Diencephalon (tissue), 1 donor: ENCODE measurements at places on chromosomes 7 and 10. TPM values are rescaled to one million over a fixed set of nuclear protein-coding genes. Genes with fewer than 3 reads are reported as not detected.

LIPN gene
- not detected for total RNA-seq

LRRD1 gene
- 0.92 TPM for total RNA-seq

NAT16 gene
- 2.1 TPM for total RNA-seq

KLF14 gene
- 0.23 TPM for total RNA-seq

CLEC5A gene
- total RNA-seq = under 0.01 TPM

BTBD16 gene
- total RNA-seq = not detected

COL28A1 gene
- 1.4 TPM for total RNA-seq

GLI3 gene
- 5.1 TPM for total RNA-seq

MYO3A gene
- total RNA-seq = 9.7 TPM

CC2D2B gene
- 3.5 TPM for total RNA-seq

AASS gene
- 36.2 TPM for total RNA-seq

MALRD1 gene
- total RNA-seq = 5.8 TPM

MUC12 gene
- total RNA-seq = 0.23 TPM

GDF2 gene
- total RNA-seq = 0.23 TPM

UPK3B gene
- 0.23 TPM for total RNA-seq

PTER gene
- total RNA-seq = 0.92 TPM

XRCC2 gene
- total RNA-seq = 4.6 TPM

CAV2 gene
- 12.2 TPM for total RNA-seq

USP6NL gene
- total RNA-seq = 29.8 TPM

SSC4D gene
- 1.6 TPM for total RNA-seq

C10orf53 gene
- not detected for total RNA-seq

TCERG1L gene
- total RNA-seq = 9.0 TPM

CRYGN gene
- total RNA-seq = not detected

FAM25A gene
- not detected for total RNA-seq

PAX2 gene
- not detected for total RNA-seq

PRSS37 gene
- not detected for total RNA-seq

ASIC3 gene
- 1.4 TPM for total RNA-seq

HOXA4 gene
- total RNA-seq = not detected

HDAC9 gene
- 68.3 TPM for total RNA-seq

LOXL4 gene
- total RNA-seq = 0.46 TPM

FBXL13 gene
- total RNA-seq = 18.5 TPM

WASL gene
- 34.6 TPM for total RNA-seq

GHRHR gene
- total RNA-seq = 2.8 TPM

ANLN gene
- total RNA-seq = 8.3 TPM

INA gene
- total RNA-seq = 223 TPM

ORAI2 gene
- 45.4 TPM for total RNA-seq

OGDHL gene
- total RNA-seq = 23.1 TPM

GCK gene
- total RNA-seq = 13.8 TPM

FAM237B gene
- total RNA-seq = 0.23 TPM

EIF5AL1 gene
- total RNA-seq = 0.23 TPM

PON1 gene
- total RNA-seq = 1.2 TPM

ABCB1 gene
- 12.2 TPM for total RNA-seq

ACSL5 gene
- 2.3 TPM for total RNA-seq

CH25H gene
- total RNA-seq = 1.2 TPM

ARHGEF35 gene
- 1.4 TPM for total RNA-seq

ANXA7 gene
- total RNA-seq = 33.9 TPM

PIP gene
- not detected for total RNA-seq

HOXA1 gene
- total RNA-seq = not detected

OR6B1 gene
- not detected for total RNA-seq

TMEM213 gene
- not detected for total RNA-seq

FAM131B gene
- 78.4 TPM for total RNA-seq

GNAT3 gene
- not detected for total RNA-seq

VIPR2 gene
- 2.8 TPM for total RNA-seq

PLA2G12B gene
- total RNA-seq = not detected

MRLN gene
- 0.69 TPM for total RNA-seq

NKX2-3 gene
- not detected for total RNA-seq
